Activated naive CD4-positive, alpha-beta T cell treated with anti-CD3 and anti-CD28 coated beads, Interleukin-2, amount 10 ng/mL, durations not matched to agents 5 hours and 36 hours (primary cell): ENCODE measurements at places on chromosomes 16 and 17. TPM values are rescaled to one million over a fixed set of nuclear protein-coding genes. Genes with fewer than 3 reads are reported as not detected.

CX3CL1 gene
- not detected for total RNA-seq

IGFALS gene
- not detected for total RNA-seq

HSD11B2 gene
- not detected for total RNA-seq

RAB34 gene
- 9.8 TPM for total RNA-seq

CCL14 gene
- not detected for total RNA-seq

PLA2G10 gene
- not detected for total RNA-seq

KRT13 gene
- total RNA-seq: not detected

CD300LF gene
- total RNA-seq: not detected
